ENCODE measurements at places on chromosomes 3 and 15. TPM values are rescaled to one million over a fixed set of nuclear protein-coding genes. Genes with fewer than 3 reads are reported as not detected.

CACNA1D gene
- total RNA-seq: 17.2 TPM

KLHL40 gene
- total RNA-seq: not detected

DNA sequence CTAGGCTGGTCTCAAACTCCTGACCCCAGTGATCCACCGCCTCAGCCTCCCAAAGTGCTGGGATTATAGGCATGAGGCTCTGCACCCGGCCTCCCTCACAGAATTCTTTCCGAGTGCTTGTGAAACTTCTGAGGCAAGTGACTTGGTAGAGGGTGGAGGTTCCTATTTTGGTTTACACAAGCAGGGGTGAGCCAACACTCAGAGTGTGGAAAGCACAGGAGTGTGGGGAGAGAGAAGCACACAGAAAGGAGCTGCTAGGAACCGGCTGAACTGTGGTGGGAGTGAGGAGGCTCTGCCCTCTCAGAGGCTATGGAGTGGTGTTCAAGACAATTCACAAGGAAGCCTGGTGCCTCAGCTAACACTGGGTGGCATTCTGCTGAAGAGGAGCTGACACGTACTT is 7.7 kb downstream of the CAPN3 start:
- DNase-seq: no peak

DNA sequence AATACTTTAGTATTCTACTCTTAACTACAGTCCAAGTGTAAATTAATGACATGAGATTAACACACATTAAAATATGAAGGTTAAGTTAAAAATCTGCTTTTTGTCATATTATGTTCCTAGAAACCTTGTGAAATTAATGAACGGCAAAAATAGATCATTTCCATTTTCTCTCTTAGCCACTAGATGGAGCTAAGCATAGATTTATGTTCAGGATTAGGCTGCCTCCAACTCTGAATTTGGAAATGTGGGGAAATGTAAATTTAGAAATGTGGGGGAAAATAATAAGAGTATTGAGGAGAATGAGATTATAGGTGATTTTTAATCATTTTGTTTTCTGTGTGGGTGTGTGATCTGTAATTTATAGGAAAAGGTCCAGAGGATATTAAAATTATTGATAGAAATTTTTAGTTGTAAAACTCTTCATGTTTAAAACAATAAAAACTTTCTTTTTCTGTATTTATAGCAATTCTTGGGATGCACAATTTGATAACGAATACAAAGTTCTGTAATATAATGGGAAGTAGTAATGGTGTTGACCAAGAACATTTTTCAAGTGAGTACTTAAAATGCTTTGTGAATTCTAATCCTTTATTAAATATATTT is 59.2 kb downstream of the TMOD3 start:
- no peak for DNase-seq

- DNase-seq: no peak
Observed at GRCh38 chr3:106943071-106943470, 434.2 kb upstream of the CCDC54 start.

DNA sequence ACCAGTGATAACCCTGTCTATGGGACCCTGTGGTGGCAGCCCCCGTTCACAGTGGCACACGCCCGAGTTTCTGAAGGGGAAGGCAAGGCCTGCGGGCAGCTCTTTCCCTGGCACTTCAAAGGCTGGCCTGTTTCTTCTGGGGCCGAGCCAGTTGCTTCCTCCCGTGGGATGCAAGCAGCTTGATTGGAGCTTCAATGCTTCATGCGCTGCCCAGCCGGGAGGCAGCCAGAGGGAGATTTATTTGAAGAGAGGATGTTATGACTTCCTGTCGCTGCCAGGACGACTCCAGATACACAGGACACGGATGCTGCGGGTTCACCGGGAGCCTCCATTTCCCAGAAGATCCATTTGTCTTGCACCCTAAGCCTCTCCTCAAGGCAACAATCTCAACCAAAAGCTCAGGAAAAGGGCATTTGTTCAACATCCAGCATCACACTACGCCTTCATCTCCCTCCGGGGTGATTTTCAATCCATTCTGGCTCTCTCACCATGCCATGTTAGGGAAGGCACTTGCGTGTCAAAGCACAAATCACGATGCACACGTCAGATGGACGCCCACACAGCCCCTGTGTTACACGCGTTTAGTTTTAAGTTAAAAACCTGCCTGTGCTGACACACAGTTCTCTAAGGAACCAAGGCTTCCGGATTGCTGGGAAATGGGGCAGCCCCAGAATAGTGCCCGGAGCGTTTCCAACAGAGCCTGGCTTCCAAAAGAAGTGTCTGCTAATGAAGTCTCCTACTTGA is 330.2 kb downstream of the OCA2 start:
- DNase-seq: no peak

DNA sequence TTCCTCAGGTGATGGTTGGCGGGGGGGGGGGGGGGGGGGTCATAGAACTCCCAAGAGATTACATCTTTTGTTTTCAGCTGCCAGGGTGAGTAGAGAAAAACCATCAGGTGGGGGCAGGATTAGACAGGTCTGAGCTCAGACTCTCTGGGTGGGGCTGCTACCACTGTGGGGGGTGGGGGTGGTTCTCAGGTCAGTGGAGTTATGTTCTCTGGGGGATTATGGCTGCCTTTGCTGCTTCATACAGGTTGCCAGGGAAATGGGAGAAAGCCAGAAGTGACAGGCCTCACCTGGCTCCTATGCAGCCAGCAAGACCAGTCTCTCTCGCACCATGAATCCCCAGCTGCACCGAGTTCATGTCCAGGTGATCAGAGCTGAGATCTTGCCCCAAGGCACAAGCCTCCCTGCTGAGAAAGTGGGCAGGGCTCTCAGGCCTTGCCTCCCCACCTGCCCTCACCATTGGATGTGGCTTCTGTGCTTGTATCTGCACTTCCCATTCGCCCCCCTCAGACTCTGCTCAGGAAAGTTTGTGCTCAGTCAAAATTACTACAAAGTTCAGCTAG is 828.1 kb downstream of the MCTP2 start:
- DNase-seq: no peak

DNA sequence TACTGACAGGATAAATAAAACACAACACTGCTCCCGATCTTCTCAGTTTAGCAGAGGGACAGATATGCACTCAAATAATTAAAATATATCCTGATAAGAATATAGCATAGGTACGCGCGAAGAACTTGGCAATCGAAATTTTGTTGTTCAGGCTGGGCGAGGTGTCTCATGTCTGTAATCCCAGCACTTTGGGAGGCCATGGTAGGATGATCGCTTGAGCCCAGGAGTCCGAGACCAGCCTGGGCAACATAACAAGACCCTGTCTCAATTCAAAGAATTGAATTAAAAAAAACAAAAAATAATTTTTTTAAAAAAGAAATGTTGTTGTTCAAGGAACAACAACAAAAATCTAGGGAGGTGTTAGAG is 7.6 kb downstream of the B2M start:
- no peak for DNase-seq

- DNase-seq: no peak
Observed at GRCh38 chr3:60633644-60634043, 617.6 kb downstream of the FHIT start.

GRCh38 chr15:40043927-40044716 is 5.1 kb upstream of the SRP14 start:
- DNase-seq: no peak

DNA sequence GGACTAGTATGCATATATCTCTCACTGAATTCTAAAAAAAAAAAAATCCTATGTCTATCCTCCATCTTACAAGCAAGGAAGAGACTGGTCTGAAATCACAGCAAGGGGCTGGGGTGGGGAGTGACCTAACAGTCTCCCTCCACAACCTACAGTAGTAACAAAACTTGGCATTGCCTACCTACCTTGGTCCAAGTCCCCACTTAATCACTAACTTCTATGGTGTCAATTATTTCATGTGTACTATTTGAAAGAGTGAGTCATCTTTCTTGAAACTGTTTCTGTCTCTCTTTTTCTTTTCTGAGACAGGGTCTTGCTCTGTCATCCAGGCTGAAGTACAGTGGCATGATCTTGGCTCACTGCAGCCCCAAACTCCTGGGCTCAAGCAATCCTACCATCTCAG is 36.8 kb downstream of the CHAC1 start:
- DNase-seq: no peak

DNA sequence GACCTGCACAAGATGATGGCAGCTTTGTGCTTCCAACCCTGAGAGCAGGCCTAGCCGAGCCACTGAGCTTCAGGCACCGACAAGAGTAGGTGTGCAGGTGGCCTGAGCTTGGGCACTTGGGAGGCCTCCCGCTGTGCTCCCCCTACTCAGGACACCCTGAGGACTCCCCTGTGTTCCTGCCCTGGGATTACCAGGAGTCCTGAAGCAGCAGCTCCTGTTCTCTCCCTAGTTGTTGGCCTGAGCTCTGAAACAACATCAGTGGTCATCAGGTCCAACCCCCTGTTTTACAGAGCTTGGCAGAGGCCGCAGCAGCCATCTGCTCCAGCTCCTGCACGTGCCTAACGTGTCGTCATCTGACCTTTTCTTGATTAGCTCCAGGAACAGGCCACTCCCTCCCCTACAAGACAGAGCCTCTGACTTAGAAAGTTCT is 8.0 kb upstream of the MESP2 start:
- no peak for DNase-seq
